Stimulated activated CD8-positive, alpha-beta memory T cell treated with anti-CD3 and anti-CD28 coated beads, Interleukin-7, amount 100 ng/mL, for 1 hour (primary cell): ENCODE measurements at places on chromosomes 7 and 10.

DNA sequence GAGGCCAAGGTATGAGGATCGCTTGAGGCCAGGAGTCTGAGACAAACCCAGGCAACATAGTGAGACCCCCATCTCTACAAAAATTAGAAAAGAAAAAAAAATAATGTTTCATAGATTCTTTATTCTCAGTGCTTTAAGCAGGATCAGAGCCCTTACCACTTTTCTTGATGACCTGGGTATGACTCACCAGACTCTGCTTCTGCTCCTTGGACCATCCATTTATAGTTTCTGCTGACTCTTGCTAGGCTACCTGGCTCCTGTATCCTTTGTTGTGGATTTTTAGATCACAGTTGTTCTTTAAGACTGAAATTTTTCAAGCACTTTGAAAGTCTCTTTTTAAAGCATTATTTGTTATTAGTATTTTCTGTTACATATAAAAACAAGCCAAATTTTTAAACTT, 411.1 kb downstream of the GFRA1 start:
- DNase-seq, result no peak

DNA sequence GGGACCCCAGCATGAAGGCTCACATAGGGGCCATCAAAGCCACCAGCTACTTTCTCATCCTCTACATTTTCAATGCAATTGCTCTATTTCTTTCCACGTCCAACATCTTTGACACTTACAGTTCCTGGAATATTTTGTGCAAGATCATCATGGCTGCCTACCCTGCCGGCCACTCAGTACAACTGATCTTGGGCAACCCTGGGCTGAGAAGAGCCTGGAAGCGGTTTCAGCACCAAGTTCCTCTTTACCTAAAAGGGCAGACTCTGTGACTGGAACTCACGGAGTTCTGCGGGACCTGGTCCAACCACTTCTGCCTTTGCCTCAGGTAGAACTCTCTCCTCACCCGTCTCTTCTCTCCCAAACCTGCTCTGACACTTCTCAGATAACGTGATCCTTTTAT, 945 bp downstream of the TAS2R40 start:
- DNase-seq, result no peak

GRCh38 chr10:81728692-81729091, 146.3 kb upstream of the NRG3 start:
- no peak for DNase-seq

GRCh38 chr7:41869091-41869490, 166.2 kb upstream of the INHBA start:
- no peak for DNase-seq
